Right atrium auricular region (tissue), 2 donors: ENCODE measurements at places on chromosomes 4 and X. TPM values are rescaled to one million over a fixed set of nuclear protein-coding genes. Genes with fewer than 3 reads are reported as not detected.

DNA sequence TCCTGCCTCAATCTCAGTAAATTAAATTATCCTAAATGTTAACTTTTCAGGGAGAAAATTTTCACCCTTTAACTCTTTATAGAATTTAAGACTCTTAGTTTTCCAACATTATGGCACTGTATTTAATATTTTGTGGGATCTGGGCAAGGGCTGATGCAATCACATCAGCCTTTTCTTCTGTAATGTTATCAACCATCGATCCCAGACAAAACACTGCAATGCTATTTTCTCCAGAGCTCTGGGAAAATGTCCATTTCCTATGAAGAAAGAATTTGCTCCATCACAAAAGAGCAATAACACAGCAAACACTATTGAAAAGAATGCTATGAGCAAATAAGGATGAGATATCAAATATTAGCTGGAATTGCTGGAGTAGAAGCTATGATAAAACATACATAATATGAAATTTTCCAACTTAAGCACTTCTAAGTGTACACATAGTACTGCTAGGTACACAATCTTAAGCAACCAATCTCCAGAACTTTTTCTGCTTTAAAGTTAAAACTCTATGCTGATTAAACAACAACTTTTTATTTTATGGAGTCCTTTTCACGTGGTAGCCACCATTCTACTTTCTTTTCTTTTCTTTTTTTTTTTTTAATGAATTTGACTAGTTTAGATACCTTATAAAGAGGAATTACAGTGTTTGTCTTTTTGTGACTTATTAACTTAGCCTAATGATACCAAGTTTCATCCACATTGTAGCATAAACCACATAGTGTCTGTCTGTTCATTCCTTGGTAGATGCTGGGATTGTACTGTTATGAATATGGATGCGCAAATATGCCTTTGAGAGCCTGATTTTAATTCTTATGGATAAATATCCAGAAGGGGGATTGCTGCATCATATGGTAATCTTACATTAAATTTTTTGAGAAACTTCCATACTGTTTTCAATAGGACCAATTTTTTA lies 43.6 kb downstream of the UGT2A3 start:
- DNase-seq: no peak

GRCh38 chr4:32003548-32003947 lies 1283.4 kb downstream of the PCDH7 start:
- DNase-seq: no peak

- DNase-seq: no peak
Observed at GRCh38 chr4:151991001-151991883, 230.4 kb upstream of the GATB start.

Gene NAP1L3
- 7.5 TPM for total RNA-seq

Gene VCX3B
- total RNA-seq: not detected

Gene AGTR2
- total RNA-seq: not detected
